ENCODE measurements at places on chromosomes 7 and 10.
A peak's percentile ranks its signal among the peaks of the same experiment; 100 is the strongest.

GRCh38 chr10:22349755-22350154, 4.5 kb downstream of the SPAG6 start:
- DNase-seq, result no peak

DNA sequence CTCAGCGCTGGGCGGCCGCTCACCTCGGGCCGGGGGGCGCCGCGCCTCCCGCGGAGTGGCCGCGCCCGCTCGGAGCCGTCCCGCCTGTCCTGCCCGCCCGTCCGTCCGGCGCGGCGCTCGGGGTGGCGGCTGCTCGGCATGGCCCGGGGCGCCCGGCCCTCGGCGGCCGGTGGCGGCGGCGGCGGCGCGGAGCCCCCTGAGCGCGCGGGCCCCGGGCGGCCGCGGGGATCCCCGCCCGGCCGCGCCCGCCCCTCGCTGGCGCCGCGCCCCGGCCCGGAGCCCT, 338 bp downstream of the SDK1 start:
- DNase-seq, result no peak

GRCh38 chr10:42952931-42953683, 123.8 kb upstream of the RET start:
- DNase-seq, result peak; percentile 7

DNA sequence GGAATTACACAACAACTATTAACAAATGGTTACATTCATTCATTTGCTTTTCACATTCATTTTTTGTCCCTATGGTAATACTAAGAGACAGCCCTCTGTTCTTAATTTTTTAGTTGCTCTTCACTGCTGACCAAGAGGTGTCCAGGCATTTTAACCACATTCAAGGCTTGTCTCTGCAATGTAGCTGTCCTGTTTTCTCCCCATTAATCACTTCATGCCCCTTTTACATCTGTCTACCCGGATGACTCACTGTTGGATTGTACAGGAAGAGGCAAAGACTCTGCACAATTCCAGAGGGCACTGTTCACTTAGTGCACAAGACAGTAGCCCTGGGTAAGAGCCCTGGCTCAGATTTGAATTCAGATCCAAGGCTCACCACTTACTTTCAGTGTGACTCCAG, 168.5 kb downstream of the NOC3L start:
- no peak for DNase-seq

DNA sequence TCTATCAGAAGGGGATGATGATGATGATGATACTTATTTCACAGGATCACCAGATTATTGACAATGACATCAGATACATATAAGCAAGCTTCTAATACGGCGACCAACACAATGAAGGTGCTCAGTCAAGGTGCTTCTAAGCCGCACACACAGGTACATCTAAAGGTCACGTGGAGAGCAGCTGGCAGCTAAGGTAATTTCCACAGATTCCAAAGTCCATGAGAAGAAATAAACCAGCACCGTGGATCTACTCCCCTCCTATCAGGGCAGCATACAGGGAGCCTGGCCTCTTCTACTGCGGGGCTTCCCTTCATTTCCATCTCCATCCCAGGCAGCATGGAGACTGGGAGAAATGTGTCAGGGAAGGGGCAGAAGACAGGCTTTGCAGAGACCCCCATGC, 37.5 kb downstream of the DENND11 start:
- peak; percentile 51 for DNase-seq

DNA sequence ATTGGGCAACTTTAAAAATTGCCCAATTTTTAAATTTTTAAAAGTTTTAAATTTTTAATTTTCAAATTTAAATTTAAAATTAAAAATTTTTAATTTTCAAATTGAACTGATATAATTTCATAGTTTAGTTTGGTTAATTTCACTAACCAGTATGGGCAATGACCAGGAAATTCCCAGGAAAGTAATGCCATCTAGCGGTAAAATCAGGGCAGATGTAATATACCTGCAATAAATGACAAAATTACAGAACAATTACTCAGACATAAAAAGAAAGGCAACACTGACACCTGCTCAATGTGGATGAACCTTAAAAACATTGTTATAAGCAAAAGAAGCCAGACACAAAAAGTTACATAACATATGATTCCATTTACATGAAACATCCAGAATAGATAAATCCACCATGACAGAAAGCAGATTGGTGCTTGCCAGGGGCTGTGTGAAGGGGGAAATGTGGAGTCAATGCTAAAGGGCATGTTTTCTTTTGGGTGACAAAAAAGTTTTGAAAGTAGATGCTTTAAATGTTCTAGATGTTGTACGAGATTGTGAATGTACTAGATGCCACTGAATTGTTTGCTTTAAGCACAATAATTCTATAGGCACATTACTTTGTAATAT, 28.6 kb upstream of the SLC16A12 start:
- no peak for DNase-seq

- DNase-seq, result no peak
These were observed 117.1 kb downstream of the DYNC2I1 start for GRCh38 chr7:158973440-158973839.

- DNase-seq, result no peak
These were observed 289.0 kb downstream of the TWIST1 start for GRCh38 chr7:18828260-18828993.

DNA sequence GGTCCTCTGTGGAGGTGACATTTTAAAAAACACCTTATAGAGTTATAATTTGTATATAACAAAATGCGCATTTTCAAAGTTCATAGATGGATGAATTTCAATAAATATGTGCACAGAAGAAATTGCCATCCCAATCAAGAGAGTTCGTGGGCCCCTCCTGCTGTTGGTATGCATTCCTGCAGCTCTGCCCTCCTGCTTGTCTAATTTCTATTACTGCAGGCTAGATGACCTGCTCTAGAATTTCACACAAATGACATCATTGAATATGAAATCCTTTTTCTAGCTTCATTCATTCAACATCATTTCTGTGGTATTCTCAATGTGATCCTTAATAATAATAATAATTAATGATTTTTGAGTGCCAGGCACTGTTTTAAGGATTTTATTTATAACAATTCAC, 348.2 kb downstream of the SDK1 start:
- no peak for DNase-seq

GRCh38 chr10:91043173-91043910, 122.5 kb upstream of the ANKRD1 start:
- no peak for DNase-seq

DNA sequence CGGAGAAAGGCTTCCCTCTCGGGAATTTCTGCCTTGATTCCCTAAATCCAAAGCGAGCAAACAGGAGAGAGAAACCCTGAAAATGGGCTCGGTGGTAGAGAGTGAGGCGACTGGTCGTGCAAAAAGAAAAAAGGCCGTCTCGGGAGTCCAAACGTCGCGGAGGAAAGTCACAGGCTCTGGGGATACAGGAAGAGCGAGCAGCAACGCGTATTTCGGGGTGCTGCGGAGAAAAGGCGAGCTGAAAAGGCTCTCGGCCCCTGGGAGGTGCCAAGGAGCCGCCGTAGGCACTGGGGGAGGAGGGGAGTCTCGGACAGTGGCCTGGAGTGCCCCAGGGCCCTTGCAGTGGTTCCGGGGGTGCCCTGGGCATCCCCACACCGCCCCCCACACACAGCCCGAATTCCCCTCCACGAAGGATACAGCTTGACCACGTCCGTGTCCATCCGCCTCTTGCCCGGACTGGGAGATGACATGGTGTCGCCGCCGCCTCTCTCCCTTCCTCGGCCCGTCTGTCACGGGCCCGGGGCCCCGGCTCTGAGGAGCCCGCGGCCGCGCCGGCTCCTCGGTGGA, 591 bp downstream of the UBE2H start:
- peak; percentile 26 for DNase-seq

GRCh38 chr10:89250865-89251408, 638 bp downstream of the LIPA start:
- no peak for DNase-seq

DNA sequence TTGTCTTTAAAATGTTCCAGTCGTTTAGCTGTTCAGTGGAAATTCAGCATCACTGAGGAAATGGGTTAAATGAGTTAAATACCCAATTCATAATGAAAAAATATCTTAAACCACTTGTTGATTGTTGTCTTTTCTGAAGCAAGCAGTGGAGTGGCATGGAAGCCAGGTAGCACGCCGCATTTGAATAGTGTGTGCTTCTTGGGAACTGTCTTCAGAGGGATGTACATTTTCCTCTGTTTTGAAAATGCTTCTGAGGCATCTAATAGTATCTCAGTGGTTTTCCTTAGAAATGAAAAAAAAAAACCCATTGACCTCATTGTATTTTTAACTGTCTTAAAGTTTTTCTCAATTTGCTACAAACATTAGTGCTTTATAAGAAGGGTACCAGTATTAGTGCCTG, 28.1 kb downstream of the C10orf53 start:
- DNase-seq, result no peak

- no peak for DNase-seq
These were observed 18.2 kb downstream of the SLC29A3 start for GRCh38 chr10:71337219-71337701.

GRCh38 chr7:64879800-64880199, 23.3 kb upstream of the ZNF273 start:
- peak; percentile 6 for DNase-seq

- DNase-seq, result no peak
These were observed 27.0 kb downstream of the SLC26A4 start for GRCh38 chr7:107687656-107688055.

GRCh38 chr10:93190372-93190771, 116.7 kb downstream of the CYP26A1 start:
- DNase-seq, result no peak

GRCh38 chr10:72076756-72077155, 11.6 kb downstream of the SPOCK2 start:
- DNase-seq, result no peak

DNA sequence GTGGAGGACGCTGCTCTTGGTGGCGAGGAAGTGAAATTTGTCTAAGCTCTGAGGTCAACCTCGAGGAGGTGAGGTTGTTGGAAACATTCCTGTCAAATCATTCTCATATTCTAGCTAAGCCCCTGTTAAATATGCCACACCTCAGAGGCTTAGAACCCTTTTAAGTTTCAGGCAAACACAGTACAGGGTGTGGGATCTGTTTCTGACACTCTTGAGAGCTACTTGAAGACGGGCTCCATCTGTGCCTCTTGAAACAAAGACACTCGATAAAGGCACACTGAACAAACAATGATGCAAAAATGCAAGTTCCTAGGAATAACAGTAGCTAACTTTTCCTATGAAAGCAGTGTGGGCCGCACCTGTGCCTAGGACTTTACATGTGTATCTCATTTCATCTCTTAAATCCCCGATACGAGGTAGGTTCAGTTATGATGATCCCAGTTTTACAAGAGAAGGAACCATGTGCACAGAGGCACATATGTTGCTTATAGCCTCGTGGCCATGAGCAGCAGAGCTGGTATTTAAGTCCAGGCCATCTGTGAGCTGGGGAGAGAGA, 299.2 kb downstream of the CCDC3 start:
- no peak for DNase-seq

GRCh38 chr7:157388301-157388700, 51.5 kb downstream of the DNAJB6 start:
- no peak for DNase-seq

DNA sequence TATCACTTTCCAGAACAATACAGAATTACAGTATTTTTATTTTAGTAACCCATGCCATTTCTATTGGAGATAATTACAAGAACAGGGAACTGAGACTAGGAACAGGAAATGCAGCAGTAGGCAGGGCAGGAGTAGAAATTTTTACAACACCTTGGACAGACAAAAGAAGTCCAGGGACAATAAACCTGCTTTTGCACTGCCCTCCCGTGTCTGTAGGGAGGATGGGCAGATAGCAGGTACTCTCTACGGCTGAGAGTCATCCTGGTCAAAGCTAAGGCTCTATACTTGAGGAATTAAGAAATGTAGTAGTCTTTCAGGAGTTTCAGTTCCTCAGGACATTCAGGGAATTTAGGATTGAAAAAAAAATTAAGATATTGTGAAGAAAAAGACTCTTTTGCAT, 63.4 kb downstream of the VAX1 start:
- no peak for DNase-seq

DNA sequence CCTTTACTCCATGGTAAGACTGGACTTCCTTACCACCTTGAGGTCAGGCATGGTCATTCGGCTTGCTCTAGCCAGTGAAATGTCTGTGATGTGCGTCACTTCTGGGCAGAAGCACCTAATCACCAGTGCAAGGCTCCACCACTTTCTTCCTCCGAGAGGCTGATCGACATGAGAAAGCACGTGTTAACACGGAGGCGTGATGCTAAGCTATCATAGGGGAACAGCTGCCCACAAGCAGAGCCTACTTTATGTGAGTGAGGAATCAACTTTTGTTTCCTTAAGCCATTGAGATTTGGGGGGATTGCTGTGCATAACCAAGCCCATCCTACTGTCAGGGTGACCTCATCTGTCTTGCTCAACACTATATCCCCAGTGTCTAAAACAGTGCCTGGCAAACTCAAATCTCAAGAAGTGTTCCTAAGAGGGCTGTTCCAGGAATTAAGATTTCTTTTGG, 23.1 kb upstream of the SAR1A start:
- DNase-seq, result no peak

- no peak for DNase-seq
These were observed 132.6 kb downstream of the TEX36 start for GRCh38 chr10:125550362-125550761.

- DNase-seq, result no peak
These were observed 866 bp upstream of the ANKRD30A start for GRCh38 chr10:37124532-37124931.

- DNase-seq, result no peak
These were observed 242.6 kb downstream of the MAD1L1 start for GRCh38 chr7:1990001-1990670.

- no peak for DNase-seq
These were observed 568.3 kb downstream of the INHBA start for GRCh38 chr7:41134300-41135255.

- no peak for DNase-seq
These were observed 86.8 kb upstream of the RSU1 start for GRCh38 chr10:16904049-16904448.

GRCh38 chr7:42739638-42740037, 172.2 kb downstream of the C7orf25 start:
- no peak for DNase-seq

DNA sequence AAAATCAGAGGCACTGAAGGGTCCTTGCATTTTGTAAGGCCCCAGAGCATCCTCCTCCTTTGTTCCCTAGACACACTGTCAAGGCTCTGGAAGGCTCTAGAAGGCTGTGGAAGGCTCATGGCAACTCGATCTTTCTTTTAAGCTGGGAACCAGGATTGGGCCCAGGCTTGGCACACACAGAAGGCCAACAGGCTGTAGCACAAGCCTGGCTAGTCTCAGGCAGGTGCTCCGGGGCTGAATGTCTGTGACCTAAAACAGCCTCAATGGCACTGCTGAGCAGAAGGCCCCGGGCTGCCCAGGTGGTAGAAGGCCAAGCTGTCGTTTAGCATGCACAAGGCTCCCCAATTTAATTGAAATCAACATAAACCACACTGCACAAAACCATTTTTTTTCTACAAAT, 55.7 kb downstream of the PRKAG2 start:
- DNase-seq, result no peak

DNA sequence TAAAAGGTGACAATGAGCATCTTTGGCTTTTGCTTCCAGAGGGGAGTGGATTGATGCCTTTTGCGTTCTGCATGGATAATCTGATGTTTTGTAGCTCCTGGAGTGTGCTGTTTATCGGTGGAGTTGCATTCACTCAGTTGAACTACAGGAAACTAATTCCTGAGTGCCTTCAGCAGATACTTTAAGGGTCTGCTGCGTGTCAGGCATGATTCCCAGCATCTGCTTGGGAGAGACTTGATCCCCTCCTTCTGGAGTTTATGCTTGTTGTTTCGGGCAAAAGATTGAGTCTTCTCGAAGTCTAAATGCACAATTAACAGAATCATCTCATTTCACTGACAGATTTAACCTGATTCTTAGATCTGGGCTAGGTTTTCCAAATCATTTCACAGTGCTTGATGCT, 46.2 kb downstream of the CELF2 start:
- DNase-seq, result no peak

All from mucosa of gallbladder (tissue), 1 donor.